ENCODE measurements at places on chromosomes 7 and 10.
A peak's percentile ranks its signal among the peaks of the same experiment; 100 is the strongest.

DNA sequence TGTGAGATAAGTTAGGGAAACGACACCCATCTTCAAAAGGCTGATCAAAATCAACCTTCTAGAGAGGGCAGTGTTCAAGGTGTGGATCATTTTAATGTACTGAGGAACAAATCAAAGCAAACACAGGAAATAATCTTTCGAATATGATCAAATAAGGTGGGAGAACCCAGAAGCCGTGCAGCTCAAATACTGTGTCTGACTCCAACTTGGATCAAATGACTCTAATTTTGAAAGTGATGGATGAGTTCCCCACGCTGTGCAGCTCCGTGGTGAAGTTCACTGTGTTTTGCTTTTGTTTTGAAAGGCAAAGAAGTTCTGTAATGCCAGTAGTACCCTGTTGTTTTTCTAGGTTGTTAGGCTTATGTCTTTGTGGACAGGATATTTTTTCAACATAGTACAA, 250.9 kb downstream of the SFMBT2 start:
- H3K4me1 ChIP-seq, result no peaks in the 10 kb centered on the region
- no peak overlapping the region for H3K4me3 ChIP-seq
- H3K27ac ChIP-seq, result no peak overlapping the region
- DNase-seq, result no peak

DNA sequence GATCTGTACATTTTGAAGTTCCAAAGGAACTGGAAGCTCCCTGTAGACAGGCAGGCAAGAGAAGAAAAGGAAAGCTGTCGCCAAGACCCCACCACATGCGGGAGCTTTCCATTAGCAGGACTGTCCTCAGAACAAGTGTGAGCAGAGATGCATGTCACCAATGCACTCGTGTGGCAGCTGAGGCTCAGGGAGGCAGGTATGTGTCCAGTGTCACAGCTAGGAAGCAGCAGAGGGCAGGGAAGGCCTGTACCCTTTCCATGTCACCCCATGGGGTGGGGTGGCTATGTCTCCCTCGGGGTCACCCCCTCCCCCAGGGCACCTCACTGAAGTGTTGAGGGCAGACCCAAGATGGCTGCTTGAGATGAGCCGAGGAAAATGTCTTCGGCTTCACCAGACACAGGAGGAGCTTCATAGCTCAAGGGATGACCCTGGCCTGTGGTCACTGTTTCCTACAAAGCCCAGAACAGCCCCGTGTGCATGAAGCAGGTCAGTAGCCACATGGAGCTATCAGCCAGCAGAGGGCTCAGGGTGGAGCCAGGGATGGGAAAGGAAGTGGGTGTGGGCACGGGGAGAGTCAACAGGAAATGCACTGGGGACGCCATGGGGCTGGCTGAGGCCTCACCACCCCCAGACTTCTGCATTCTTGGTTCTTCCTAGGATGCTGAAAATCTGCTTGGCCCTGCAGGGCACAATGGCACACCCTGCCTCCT, 96.6 kb downstream of the FAM53B start:
- H3K27ac ChIP-seq, result peak overlapping the region; percentile 56
- no peaks in the 10 kb centered on the region for H3K36me3 ChIP-seq
- no peaks in the 10 kb centered on the region for H3K27me3 ChIP-seq
- no peak overlapping the region for H3K4me3 ChIP-seq

- no peaks in the 10 kb centered on the region for H3K36me3 ChIP-seq
- no peaks in the 10 kb centered on the region for H3K4me1 ChIP-seq
- no peak overlapping the region for H3K4me3 ChIP-seq
- DNase-seq, result no peak
- no peak overlapping the region for H3K27ac ChIP-seq
Measured at GRCh38 chr7:109646124-109646523, 1076.5 kb downstream of the DNAJB9 start.

GRCh38 chr7:133491846-133492652, 239.2 kb downstream of the EXOC4 start:
- H3K4me1 ChIP-seq, result peaks cover 7% of the 10 kb centered on the region
- H3K4me3 ChIP-seq, result no peak overlapping the region
- no peaks in the 10 kb centered on the region for H3K27me3 ChIP-seq
- no peak for DNase-seq

- H3K27me3 ChIP-seq, result no peaks in the 10 kb centered on the region
- no peak overlapping the region for H3K4me3 ChIP-seq
- no peaks in the 10 kb centered on the region for H3K4me1 ChIP-seq
- peak overlapping the region; percentile 63 for H3K27ac ChIP-seq
Measured at GRCh38 chr10:21329995-21330627, 195.4 kb downstream of the SKIDA1 start.

DNA sequence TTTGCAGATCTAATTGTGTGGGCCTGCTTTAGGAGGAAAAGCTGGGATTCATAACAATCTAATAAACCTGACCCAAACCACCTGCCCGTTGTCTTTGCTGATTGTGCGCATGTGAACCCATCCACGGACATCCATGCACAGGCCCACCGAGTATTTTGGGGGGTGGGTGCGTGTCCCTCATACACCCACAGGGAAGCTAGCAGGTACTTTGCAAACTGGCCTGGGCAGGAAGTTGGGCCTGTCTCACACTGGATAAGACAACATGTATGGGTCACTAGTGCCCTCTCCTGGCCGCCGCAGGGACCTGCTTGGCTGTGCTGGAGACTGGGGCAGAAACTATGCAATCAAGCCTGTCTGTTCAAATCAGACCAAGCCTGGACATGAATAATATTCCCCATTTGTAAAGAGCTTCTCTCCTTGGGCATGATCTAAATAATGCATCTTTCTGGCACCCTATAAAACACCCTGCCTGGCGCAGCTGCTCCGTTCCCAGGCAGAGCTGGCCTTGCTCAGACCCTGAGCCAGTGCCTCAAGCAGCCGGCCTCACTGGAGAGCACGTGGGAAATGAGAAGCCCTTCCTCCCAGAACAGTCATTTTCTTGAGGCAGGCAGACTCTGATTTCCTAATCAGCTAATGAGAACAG, 15.8 kb downstream of the ECHDC3 start:
- H3K36me3 ChIP-seq, result no peaks in the 10 kb centered on the region
- no peak overlapping the region for H3K4me3 ChIP-seq
- no peaks in the 10 kb centered on the region for H3K27me3 ChIP-seq
- H3K4me1 ChIP-seq, result peaks cover 15% of the 10 kb centered on the region
- peak overlapping the region; percentile 39 for H3K27ac ChIP-seq

GRCh38 chr7:113044394-113044793, 42.2 kb downstream of the GPR85 start:
- H3K27ac ChIP-seq, result no peak overlapping the region
- no peaks in the 10 kb centered on the region for H3K36me3 ChIP-seq
- no peak overlapping the region for H3K4me3 ChIP-seq
- no peaks in the 10 kb centered on the region for H3K4me1 ChIP-seq
- H3K27me3 ChIP-seq, result no peaks in the 10 kb centered on the region

DNA sequence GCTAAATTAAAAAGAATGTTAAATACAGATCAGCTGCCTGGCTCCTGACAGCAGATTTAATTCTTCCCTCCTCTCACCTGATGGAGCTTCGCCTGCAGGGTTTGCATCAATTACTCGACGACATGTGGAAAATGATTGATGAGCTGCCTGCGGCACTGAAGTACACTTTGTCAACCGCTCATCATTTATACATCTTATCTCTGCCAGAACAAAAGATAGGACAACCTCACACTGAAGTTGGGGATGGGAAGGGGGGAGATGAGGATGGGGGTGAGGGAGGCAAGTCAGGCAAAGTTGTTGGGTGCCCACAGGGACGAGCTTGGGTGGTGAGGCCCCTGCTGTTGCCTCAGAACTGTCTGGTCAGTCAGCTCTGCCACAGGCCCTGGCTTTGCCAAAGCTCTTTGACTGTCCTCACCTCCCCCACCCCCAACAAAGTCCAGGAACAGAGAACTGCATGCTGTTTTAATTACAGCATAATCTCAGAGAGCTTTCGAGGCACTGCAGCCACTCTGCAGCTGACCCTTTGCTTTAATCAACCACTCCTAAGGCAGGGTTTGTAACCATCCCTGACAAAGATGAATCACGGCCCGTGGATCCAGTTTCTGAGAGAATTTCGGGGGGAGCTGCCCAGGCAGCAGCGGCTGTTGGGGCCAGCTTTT, 702.3 kb downstream of the LRMDA start:
- DNase-seq, result no peak
- no peak overlapping the region for H3K27ac ChIP-seq
- H3K36me3 ChIP-seq, result no peaks in the 10 kb centered on the region
- no peaks in the 10 kb centered on the region for H3K4me1 ChIP-seq
- H3K4me3 ChIP-seq, result no peak overlapping the region

GRCh38 chr7:124597509-124597908, 168.1 kb downstream of the GPR37 start:
- no peak overlapping the region for H3K27ac ChIP-seq
- H3K36me3 ChIP-seq, result no peaks in the 10 kb centered on the region
- DNase-seq, result no peak
- H3K27me3 ChIP-seq, result no peaks in the 10 kb centered on the region
- H3K4me1 ChIP-seq, result no peaks in the 10 kb centered on the region

DNA sequence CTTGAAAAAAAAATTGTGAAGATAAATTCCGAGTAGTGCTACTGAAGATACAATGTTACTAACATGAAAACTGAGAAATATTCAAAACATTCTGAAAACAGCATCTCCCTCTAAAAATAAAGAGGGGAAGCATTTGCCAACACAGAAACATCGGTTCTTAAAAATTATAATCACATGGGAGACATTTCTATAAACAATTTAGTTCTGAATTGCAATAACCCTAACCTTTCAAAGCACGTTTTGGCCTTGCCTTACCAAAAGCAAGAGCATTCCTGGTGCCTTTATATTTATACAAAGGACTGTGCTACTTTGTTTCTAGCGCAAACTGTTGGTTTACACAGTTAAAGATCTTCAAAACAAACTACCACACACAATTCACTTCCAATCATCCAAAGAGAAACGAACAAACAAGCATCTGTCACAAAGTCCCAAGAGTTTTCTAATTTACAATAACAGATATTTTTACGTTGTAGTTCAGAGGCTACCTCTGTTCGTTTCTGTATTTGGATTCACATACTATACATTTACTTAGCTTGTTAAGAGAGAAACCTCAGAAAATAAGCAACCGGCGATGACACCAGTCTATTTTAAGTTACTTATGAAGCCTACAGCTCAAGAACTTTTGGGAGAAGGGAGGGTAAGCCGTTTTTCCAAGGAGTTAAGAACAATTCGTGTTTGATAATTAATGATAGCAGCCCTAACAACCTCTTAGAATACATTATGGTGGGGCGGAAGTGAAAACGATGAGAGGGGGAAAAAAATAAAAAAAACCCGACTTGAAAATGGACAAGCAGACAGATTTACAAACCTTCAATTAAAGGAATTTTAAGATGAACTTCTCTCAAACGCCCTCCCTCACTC, 1.3 kb downstream of the ABI1 start:
- no peak for DNase-seq
- no peaks in the 10 kb centered on the region for H3K27me3 ChIP-seq
- H3K27ac ChIP-seq, result peak overlapping the region; percentile 94

DNA sequence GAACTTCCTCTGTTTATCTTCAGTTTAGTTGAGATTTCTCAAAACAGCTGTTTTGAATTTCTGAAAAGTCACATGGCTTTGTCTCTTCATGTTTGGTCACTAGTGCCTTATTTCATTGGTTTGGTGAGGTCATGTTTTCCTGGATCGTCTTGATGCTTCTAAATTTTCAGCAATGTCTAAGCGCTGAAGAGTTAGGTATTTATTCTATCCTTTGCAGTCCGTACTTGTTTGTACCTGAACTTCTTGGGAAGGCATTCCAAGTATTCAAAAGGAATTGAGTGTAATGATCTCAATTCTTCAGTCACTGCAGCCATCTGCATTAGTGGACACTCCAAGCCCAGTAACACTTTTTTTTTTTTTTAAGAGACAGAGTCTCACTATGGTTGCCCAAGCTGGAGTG, 67.7 kb downstream of the HERC4 start:
- DNase-seq, result no peak
- no peaks in the 10 kb centered on the region for H3K4me1 ChIP-seq
- H3K27ac ChIP-seq, result no peak overlapping the region
- H3K27me3 ChIP-seq, result no peaks in the 10 kb centered on the region
- no peak overlapping the region for H3K4me3 ChIP-seq

GRCh38 chr7:81469869-81470723, 299.8 kb downstream of the HGF start:
- no peak overlapping the region for H3K4me3 ChIP-seq
- H3K27ac ChIP-seq, result no peak overlapping the region
- H3K27me3 ChIP-seq, result no peaks in the 10 kb centered on the region
- DNase-seq, result peak; percentile 83
- H3K36me3 ChIP-seq, result no peaks in the 10 kb centered on the region
- no peaks in the 10 kb centered on the region for H3K4me1 ChIP-seq

- no peaks in the 10 kb centered on the region for H3K36me3 ChIP-seq
- H3K27ac ChIP-seq, result no peak overlapping the region
- no peak for DNase-seq
Measured at GRCh38 chr7:25839084-25839769, 312.8 kb upstream of the NFE2L3 start.

- peaks cover 5% of the 10 kb centered on the region for H3K4me1 ChIP-seq
- DNase-seq, result peak; percentile 92
- peak within 1 kb of the TSS; percentile 34 for H3K4me3 ChIP-seq
Measured at GRCh38 chr7:55951637-55952351, at the start of gene MRPS17. Gene MRPS17, plus strand, starts transcription at chr7:55951877. Its CDS starts 1,319 bp downstream, at chr7:55953196.

DNA sequence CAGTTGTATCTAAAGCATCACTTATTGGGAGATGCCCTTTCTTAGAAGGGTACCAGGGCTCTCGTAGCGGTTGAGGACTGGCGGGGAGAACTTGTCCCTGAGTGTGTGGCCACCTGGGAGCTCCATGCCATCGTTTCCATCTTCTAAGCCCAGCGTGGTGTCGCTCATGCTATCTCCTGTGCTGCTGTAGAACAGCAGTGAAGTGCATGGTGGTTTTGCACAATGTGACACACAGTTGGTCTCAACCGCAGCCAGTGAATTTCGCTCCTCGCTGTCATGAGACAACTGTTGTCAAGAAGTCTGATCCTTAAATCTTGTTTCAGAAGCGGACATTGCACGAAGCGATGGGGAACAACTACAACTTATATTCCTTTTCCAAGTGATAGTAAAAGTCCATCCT, 283.4 kb downstream of the GRID1 start:
- no peaks in the 10 kb centered on the region for H3K36me3 ChIP-seq
- no peaks in the 10 kb centered on the region for H3K4me1 ChIP-seq
- no peak overlapping the region for H3K27ac ChIP-seq
- no peak overlapping the region for H3K4me3 ChIP-seq

- no peaks in the 10 kb centered on the region for H3K27me3 ChIP-seq
- H3K4me3 ChIP-seq, result no peak overlapping the region
- peak; percentile 17 for DNase-seq
- peaks cover 4% of the 10 kb centered on the region for H3K4me1 ChIP-seq
Measured at GRCh38 chr10:60299961-60300883, 89.5 kb downstream of the ANK3 start.

GRCh38 chr7:80644054-80644453, 5.6 kb downstream of the CD36 start:
- H3K4me3 ChIP-seq, result no peak overlapping the region
- DNase-seq, result no peak
- H3K36me3 ChIP-seq, result no peaks in the 10 kb centered on the region
- H3K4me1 ChIP-seq, result no peaks in the 10 kb centered on the region

- DNase-seq, result no peak
- H3K4me1 ChIP-seq, result no peaks in the 10 kb centered on the region
- no peak overlapping the region for H3K4me3 ChIP-seq
- no peaks in the 10 kb centered on the region for H3K36me3 ChIP-seq
Measured at GRCh38 chr10:90226517-90226916, 525.1 kb downstream of the KIF20B start.
